Tongue (tissue), 3 donors: ENCODE measurements at places on chromosomes 4 and X.

GRCh38 chr4:6342530-6343293 is 73.1 kb downstream of the WFS1 start:
- DNase-seq = peak; percentile 74

- no peak for DNase-seq
These were observed 132.5 kb downstream of the AFF1 start for GRCh38 chr4:87067124-87067885.

DNA sequence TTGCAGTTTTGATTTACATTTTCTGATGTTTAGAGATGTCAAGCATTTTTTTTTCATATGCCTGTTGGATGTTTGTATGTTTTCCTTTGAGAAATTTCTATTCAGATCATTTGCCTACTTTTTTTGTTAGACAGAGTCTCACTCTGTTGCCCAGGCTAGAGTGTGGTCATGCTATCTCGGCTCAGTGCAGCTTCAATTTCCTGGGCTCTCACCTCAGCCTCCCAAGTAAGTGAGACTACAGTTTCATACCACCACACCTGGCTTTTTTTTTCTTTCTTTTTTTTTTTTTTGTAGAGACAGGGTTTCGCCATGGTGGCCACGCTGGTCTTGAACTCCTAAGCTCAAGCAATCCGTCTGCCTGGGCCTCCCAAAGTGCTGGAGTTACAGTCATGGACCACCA is 291.7 kb downstream of the SLITRK2 start:
- DNase-seq = no peak

- DNase-seq = peak; percentile 65
These were observed 62.8 kb downstream of the PPP1R2C start for GRCh38 chrX:42714981-42715700.

DNA sequence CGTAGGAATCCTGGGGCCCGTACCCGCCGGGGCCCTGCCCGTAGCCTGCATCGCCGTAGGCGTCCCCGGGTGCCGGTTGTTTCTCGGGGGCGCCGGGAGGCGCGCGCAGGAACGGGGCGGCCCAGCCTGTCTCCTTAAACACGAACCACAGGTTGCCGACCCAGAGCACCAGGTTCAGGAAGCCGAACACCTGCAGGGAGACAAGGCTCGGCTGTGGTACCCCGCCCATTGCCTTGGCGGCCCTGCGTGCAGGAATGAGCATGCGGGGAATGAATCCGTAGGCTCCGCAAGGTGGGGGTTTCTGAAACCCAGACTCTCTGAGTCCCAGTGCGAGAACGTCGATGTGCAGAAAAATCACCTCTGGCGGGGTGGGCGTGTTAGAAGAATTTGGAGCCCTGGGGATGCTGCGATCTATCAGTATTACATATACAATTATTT is 5.4 kb upstream of the PRICKLE3 start:
- no peak for DNase-seq

DNA sequence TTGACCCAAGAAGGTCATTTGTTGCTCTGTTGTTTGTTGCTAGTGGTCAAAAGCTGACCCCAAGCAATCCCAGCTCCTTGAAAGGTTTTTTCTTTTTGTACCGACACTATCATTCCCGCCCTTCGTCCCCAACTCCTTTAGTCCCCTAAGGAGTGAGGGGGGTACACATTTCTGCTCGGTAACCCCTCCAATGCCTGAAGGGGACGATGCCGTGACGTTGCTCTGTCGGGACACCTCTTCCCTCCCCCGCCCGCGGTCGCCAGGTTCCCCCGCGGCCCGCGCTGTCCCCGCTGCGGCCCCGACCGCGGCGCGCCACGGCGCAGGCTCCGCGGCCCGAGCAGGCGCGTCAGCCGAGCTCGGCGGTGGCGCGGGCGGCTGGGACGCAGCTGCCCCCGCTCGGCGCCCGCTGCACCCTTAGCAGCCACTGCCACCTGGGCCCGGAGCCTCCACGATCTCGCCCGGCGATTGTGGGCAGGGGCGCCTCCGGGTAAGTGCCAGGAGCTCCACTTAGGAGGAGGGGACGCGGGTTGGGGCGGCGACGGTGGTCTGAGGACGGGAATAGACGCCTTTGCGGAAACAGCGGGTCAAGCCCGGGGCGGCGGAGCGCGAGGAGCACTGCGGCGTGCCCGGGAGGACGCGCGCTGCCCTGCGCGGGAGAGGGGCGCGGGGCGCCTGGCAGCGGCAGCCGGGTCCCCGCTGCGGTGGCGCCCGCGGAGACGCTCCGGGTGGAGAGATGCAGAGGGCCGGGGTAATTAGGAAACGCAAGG is at the start of gene GLRB:
GLRB (plus strand) TSS at position 340 of the 767 bp plus-strand sequence. CDS start 1,875 bp downstream, outside the sequence.
- peak; percentile 66 for DNase-seq

GRCh38 chr4:4349867-4350266 is 37.0 kb upstream of the NSG1 start:
- DNase-seq = no peak

- no peak for DNase-seq
These were observed 214.1 kb upstream of the ATP6AP2 start for GRCh38 chrX:40366661-40367060.

- peak; percentile 31 for DNase-seq
These were observed 218.9 kb downstream of the FBXW7 start for GRCh38 chr4:152316969-152317368.

DNA sequence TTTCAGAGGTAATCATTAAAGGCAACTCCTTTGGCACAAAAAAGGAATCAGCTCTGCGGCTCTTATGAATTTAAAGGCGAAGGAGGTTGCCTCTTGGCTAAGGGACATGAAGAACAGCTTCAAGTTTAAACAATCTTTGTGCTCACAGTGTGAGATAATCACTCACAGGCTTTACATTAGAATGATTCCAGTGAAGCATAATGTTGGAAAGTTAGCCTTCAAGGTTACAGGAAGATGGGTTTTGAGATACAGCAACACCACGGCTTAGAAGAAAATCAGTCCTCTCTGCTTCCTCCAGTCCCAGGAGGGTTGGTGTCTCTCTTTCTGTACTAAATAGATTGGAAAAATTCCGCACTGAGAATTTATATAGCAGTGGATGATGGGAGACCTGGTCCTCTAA is 11.6 kb upstream of the SCD5 start:
- peak; percentile 25 for DNase-seq

GRCh38 chr4:144356941-144357381 is 216.4 kb upstream of the GYPA start:
- peak; percentile 17 for DNase-seq

DNA sequence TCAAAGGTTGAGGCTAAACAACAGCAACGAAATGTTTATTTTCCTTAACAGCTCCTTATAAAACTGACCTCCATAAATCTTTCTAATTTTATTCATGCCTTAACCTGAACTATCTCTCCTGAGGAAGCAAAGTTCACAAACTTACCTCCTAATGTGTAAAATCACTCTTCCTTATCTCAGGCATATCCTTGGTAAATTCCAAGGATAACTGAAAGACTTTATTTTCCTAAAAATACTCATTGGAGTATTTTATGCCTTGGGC is 197.4 kb downstream of the NWD2 start:
- DNase-seq = no peak

DNA sequence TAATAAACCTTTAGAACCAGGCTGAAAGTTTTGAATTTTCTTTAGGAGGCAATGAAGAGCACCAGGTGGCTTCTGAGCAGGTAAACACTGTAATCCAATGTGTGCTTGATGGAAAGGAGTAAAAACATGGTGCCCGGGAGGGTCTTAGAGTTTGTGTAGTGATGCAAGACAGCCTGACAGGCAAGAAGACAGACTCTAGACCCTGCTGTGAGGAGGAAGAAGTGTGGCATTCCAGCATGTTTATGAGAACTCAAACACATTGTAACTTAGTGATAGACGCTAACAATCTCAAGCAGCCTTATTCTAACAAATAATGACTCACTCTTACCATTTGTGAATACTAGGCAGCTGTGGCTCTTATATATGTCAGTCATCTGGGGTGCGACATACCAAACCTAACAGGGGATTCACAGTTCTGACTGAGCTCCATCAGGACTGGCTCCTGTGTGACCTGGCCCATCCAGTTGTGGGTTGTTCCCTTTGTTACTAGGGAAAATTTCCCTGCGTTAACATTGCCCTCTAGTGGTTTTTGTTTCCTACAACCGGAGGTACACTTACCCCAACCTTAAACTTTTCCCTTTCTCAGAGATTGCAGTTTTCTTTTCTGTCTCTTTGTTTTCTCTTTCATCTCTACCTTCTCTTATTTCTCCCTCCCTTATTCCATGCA is 53.8 kb downstream of the VSIG4 start:
- DNase-seq = peak; percentile 69

DNA sequence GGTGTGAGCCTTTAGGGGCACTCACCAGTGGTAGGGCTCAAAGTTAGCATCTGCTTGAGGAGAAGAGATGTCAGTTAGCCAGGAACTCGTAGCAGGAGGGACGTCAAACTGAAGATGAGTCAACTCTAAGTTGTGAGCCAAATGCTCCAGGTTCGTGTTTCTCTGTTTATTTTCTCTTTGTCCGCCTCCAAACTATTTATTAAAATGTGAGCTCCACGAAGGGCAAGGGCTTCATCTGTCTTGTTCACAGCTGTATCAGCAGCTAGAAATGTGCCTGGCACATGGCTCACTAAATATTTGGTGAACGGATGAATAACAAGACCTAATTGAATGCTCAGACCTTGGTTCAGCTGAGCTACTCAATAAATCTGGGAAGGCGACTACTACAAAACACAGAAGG is 248.9 kb downstream of the BCOR start:
- DNase-seq = peak; percentile 45

DNA sequence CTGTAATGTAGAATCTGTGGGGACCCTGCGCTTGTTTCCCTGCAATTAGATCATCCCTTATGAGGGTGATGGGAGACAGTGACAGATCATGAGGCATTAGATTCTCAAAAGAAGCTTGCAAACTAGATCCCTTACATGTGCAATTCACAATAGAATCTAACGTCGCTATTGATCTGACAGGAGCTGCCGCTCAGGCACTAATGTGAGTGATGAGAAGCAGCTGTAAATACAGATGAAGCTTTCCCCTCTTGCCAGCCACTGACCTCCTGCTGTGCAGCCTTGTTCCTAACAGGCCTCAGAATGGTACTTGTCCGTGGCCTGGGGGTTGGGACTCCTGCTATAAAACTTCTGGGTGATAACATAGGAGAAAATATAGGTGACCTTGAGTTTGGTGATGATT is 1076.8 kb downstream of the PDHA2 start:
- no peak for DNase-seq

GRCh38 chr4:173501592-173502150 is 28.4 kb downstream of the HAND2 start:
- no peak for DNase-seq

DNA sequence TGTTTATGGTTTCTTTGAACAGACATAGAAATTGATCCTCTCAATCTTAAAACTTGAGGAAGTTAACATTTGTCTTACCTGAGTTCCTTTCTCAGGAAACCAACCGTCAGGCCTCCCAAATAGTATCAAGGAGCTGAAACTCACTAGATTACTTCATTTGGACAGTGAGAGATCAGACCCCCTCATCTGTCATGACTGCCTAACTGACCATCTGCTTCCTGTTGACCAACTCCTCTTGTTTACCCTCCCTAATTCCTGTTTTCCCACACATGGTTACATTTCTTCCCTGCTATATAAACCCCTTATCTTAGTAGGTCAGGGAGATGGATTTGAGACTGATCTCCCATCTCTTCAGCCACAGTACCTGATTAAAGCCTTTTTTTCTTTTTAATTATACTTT is 46.2 kb upstream of the NMU start:
- no peak for DNase-seq

DNA sequence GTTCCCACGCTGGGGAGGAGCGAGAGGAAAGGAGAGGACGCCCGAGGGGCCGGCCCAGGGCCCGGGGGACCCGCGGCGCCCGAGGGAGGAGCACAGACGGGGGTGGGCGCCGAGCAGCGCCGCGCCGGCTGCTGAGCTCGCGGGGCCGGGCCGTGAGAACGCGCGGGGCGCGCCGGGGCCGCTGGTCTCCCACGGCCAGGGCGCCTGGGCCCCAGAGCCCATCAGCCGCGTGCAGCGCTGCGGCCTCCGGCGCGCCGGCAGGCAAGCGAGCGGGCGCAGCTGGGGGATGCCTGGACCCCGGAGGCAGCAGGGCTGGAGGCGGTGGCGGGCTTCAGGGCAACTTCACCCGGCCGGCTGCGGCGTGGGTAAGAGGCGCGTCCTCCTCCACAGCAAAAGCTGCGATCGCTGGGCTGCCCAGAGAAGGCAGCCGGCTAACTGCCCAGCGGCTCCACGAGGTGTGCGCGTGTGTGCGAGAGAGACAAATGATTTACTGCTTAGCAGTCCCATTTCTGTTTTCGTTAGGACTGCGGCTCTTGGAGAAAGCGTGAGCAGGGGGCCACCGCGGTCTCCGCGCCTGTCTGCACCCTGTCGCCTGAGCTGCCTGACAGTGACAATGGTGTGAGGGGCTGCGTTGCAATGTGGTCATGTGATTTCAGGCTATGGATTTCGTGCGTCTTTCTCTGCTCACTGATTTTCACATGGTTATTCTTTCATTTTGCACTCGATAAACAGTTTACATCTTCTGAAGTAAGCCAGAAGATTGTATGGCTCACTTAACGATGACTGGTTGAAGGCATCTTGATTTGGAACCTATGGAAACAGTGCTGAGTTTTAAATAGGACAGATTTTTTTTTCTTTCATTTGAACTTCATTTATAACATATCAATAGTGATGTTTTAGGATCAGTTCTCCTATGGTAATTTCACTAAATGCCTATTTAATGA is 1.2 kb downstream of the GUCY1A1 start:
- peak; percentile 65 for DNase-seq

- DNase-seq = peak; percentile 59
These were observed 26.8 kb downstream of the ADH7 start for GRCh38 chr4:99408346-99408745.

- DNase-seq = no peak
These were observed 19.0 kb downstream of the SMS start for GRCh38 chrX:21959362-21960051.

DNA sequence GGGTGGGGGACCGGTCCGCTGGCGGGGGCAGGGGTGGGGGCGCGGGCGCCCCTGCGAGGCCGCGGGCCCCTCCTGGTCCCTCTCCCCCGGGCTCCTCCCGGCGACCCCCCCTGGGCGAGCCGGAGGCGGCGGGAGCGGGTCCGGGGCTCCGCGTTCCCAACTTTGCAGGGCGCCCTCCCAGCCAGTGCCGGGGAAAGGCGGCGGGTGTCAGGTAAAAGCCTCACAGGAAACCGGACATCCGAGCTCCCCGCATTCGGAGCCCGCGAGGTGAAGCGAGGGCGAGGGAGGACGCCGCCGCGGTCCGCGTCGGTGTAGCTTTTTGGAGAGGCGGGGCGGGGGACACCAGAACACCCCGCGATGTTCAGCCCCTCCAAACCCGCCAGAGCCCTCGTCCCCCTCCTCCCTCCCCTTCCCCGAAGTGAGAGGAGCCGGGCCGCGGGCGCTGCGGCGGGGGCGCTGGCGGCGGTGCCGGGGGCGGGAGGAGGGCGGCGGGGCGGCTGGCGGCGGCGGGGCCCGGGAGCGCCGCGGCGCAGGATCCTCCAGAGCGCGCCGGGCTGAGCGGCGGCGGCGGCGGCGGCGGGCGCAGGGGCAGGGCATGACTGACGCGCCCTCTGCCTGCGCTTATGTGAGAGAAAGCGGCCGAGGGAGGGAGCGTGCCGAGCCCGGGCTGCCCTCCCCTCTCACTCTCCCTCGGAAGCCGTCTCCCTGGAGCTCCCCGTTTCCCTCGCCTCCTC is at the start of gene VEGFC:
VEGFC (minus strand) TSS at position 597 of the 734 bp plus-strand sequence. CDS start 611 bp downstream, outside the sequence.
- peak; percentile 75 for DNase-seq

- DNase-seq = no peak
These were observed 5.4 kb downstream of the SEL1L3 start for GRCh38 chr4:25857403-25857802.
